ENCODE measurements at places on chromosomes 2 and 18.

DNA sequence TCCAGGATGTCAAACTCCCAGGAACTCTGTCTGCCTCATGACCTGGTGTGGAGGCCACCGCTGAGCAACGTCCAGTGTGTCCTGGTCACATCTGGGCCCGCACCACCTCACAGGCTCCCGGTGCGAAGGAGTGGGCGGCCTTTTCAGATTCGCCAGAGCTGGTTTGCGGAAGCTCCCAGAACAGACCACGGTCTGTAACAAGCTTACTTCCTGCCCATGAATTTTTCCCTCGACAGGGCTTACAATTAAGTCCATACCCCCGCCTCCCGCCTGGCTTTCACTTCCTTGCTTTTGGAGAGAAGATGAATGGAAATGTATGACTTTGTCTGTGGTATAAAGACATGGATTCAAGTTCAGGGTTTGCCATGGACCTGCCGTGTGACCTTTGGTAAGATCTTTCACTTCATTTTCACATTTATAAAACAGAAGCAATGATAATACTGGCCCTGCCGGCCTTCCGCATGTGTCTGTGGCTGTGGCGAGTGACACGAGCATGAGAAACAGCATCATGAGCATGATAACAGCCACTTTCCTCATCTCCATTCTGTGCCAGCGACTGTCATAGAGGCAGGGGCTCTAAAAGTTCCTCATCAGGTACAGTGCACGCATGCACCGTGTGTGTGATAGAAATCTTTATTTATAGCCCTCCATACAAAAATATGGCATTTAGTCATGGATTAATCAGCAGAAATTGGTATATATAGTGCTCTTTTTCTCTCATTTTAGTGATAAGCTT lies 31.0 kb upstream of the KCNF1 start:
- no peak for DNase-seq

DNA sequence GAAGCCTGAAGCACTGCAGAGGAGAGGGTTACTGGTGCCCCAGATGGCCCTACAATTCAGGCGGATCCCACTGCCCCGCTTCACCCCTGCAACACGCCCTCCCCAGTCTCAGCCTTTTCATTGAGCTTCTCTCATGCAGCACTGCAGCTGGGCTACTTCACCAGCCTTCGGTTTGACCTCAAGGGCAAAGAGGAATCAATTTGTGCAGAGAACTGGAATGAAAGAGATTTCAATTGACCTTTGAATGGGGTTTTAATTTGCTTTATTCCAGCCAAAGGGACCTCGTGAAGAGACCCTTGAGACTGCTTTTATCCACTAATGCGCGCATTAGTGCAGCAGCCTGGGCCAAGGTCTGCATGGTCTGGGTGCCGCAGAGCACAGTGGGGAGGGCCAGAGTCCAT lies 8.8 kb upstream of the POMC start:
- DNase-seq: peak; percentile 80

- DNase-seq: no peak
Observed at GRCh38 chr18:54506516-54507261, 84.4 kb upstream of the DYNAP start.

DNA sequence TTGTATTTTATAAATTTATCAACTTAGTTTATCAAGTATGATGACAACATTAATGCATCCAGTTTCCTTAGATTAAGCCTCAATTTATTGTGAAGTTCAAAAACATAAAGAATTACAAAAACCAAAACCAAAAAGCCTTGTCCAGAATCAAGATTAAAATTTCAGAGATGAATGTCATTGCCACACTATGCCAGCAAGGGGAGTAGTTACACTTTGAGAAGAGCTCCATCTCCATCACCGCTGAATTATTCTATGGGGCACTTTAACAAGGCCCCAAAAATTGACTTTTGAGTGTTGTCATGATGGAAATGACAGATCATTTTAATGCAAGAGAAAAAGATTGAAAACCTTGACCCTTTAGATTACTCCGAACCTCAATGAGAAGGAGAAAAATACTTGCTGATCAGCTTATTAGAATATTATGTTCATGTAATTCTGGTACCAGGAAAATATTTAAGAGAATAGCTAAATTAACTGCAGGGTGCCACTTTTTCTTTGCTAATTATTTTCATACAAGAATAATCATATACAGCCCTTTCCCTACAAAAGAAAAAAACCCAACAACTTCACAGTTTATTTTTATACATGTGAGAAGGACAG lies 152.5 kb upstream of the AQP4 start:
- DNase-seq: peak; percentile 28

GRCh38 chr18:38458698-38459097 lies 893.1 kb upstream of the CELF4 start:
- DNase-seq: no peak

GRCh38 chr2:88187038-88187676 lies 17.0 kb downstream of the THNSL2 start:
- DNase-seq: peak; percentile 49

- no peak for DNase-seq
Observed at GRCh38 chr2:171523088-171524017, 1.1 kb downstream of the CYBRD1 start.

GRCh38 chr2:173574324-173575112 lies 219.8 kb downstream of the CDCA7 start:
- no peak for DNase-seq

GRCh38 chr2:100130595-100131391 lies 11.6 kb downstream of the AFF3 start:
- no peak for DNase-seq

- no peak for DNase-seq
Observed at GRCh38 chr18:78297048-78297447, 682.6 kb upstream of the SALL3 start.

DNA sequence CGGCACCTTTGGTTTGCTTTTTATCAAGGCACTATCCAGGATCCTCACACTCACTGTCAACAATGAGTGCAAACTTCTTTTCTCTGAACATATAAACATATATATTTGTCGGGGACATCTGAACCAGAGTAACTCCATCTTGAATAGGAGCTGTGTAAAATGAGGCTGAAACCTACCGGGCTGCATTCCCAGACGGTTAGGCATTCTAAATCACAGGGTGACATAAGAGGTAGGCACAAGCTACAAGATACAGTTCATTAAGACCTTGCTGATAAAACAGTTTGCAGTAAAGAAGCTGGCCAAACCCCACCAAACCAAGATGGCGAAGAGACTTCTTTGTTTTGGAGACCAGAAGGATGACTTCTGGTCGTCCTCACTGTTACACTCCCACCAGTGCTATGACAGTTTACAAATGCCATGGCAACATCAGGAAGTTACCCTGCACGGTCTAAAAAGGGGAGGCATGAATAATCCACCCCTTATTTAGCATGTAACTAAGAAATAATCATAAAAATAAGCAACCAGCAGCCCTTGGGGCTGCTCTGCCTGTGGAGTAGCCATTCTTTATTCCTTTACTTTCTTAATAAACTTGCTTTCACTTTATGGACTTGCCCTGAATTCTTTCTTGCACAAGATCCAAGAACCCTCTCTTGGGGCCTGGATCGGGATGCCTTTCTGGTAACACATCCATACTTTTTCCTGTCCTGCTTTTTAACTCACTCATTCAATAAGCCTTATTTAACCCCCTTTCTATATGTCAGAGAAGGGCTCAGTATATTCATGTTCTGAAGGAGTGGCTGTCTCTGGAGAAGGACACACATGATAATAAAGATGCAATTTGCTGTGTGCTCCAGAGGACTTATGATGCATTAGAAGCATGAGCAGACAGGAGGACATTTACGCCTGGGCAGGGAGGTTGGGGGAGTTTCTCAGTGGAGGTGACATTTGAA lies 65.4 kb downstream of the TACR1 start:
- DNase-seq: no peak

- DNase-seq: no peak
Observed at GRCh38 chr2:28327581-28327955, 65.1 kb upstream of the FOSL2 start.

- DNase-seq: no peak
Observed at GRCh38 chr2:120498121-120498520, 152.2 kb downstream of the INHBB start.

GRCh38 chr18:61609131-61609530 lies 275.9 kb downstream of the CDH20 start:
- no peak for DNase-seq

GRCh38 chr2:234235191-234235590 lies 184.7 kb downstream of the SPP2 start:
- DNase-seq: no peak

DNA sequence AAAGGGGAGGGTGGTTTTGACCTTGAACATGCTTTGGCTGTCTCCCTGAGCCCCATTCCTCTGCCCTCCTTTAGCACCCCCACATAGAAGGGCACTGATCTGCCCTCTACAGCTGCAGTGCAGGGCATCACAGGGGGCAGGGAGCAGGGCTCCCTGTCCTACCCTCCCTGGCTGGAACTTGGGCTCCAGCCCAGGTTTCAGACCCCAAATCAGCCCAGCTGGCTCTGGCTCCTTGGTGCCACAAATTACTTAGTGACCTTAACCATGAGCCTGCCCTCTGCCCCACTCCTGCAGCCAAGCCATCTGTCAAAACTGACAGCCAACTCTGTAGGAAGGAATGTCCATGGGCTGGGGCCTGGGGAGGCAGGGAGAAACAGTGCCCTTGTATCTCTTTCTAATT lies 105.6 kb downstream of the MAPK4 start:
- DNase-seq: no peak

DNA sequence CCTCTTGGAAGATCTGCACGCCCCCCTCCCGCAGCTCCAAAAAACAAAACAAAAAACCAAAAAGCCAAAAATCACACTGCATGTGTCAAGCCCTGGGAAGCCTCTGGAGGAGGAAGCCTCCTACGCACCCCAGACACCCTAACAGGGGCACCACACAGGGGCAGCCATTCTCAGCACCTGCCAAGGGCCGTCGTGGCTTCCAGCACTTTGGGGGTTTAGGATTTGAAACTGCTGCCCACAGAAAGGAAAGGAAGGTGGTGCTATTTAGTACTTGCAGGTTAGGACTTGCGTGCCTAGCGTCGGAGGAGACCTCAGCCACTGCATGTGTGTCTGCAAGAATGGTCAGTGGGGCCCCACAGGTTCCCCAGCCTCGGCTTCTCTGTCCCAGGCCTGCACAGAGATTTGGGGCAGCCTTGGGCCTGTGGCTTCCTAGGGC lies 419 bp upstream of the GPR55 start:
- no peak for DNase-seq

GRCh38 chr2:47021301-47022009 lies 105.8 kb upstream of the MCFD2 start:
- DNase-seq: no peak

DNA sequence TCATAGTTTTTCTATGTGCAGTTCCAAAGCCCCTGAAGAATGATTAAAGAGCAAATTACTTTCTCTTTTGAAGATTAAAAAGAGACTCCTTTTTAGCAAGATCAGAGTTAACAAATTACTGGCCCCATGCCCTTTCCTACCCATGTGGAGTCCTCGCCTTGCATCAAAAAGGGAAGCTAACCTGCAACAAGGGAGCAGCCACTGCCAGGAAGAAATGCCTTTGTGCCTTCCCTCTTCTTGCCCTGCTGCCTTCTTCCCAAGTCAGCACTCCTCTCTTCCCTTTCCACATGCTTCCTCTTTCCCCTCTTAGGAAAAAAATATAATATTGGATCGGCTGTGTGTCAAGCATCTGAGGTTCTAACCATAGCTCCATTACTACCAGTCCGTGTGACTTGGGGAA lies 37.1 kb upstream of the CYP1B1 start:
- DNase-seq: no peak

DNA sequence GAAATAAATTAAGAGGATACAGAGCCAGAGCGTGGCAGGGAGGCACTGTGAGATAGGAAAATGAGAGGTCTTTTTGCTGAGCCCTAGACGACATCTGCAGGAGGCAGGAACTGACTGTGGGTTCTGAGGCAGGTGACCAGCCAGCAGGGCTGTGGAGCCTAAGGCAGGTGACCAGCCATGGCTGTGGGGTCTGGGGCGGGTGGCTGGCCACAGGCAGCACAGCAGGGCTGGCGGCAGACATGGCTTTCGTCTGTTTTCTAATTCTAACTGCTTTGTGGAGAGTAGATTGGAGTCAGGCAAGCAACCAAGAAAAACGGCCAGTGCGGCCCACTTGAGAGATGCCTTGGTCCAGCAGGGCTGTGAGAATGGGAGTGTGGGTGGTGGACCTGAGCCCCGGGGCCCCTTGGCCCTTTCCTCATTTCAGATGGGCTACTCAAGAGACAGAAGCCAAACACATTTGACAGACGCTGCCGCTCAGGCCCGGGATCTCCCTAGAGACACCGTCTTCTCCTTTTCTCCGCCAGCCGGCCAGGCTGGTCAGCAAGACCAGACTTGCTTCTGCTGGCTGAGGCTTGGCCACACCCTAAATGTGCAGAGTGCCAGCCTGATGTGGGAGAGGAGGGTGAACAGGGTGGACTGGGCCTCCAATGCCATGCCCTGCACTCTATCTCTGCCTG lies 19.7 kb upstream of the GNAL start:
- no peak for DNase-seq

- no peak for DNase-seq
Observed at GRCh38 chr2:193011870-193012269, 817.1 kb upstream of the TMEFF2 start.

GRCh38 chr2:78707776-78708386 lies 317.6 kb upstream of the REG3G start:
- no peak for DNase-seq

DNA sequence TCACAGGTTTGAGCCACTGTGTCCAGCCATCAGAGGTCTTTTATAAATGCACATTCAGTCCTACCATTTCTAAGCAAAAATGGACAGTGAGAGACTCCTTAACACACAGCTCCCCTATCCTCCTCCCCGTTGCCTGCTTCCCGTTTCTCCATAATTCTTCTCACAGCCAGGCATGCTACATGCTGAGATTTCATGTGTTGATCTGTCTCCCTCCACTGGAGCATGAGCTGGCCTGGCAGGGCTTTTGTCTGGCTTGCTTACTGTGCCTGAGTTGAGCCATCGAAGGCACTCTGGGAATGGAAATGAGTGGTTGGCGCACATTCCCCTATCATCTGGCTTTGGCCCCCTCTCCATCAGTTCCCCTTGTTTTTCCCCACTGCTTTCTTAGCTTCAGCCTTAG lies 413.5 kb downstream of the PTPRM start:
- no peak for DNase-seq

DNA sequence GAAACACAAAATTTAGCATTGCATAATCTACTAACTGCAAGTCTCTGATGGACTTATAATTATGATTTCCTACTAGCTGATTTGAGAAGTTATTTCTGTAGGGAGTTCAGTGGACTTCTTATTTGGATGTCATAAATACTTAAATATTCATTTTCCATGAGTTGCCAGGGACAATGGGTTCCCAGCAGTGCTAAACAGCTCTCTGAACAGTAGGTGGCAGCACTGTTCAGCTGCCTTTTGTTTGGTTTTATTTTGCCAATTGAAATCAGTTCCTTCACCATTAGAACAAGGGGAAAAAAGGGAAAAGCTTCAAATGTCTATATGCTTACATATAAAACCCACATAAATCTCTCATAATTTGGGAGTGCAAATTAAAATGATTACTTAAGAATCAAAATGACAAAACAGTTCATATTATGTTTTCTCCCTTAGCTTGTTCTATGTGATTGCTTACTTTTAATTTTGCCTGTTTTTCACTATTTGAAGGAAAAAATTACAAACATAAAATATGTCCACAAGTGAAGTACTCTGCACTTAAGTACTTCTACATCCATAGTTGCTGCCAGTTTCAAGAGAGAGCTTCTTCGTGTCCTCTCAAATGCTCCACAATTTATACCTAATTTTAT lies 898.9 kb downstream of the CPS1 start:
- DNase-seq: peak; percentile 61

GRCh38 chr2:230591850-230592249 lies 120.8 kb upstream of the CAB39 start:
- no peak for DNase-seq

Data from NCI-H1092 treated with DMSO at 0.1 percent for 48 hours (cell line).